ENCODE measurements at places on chromosomes 1 and 21.

DNA sequence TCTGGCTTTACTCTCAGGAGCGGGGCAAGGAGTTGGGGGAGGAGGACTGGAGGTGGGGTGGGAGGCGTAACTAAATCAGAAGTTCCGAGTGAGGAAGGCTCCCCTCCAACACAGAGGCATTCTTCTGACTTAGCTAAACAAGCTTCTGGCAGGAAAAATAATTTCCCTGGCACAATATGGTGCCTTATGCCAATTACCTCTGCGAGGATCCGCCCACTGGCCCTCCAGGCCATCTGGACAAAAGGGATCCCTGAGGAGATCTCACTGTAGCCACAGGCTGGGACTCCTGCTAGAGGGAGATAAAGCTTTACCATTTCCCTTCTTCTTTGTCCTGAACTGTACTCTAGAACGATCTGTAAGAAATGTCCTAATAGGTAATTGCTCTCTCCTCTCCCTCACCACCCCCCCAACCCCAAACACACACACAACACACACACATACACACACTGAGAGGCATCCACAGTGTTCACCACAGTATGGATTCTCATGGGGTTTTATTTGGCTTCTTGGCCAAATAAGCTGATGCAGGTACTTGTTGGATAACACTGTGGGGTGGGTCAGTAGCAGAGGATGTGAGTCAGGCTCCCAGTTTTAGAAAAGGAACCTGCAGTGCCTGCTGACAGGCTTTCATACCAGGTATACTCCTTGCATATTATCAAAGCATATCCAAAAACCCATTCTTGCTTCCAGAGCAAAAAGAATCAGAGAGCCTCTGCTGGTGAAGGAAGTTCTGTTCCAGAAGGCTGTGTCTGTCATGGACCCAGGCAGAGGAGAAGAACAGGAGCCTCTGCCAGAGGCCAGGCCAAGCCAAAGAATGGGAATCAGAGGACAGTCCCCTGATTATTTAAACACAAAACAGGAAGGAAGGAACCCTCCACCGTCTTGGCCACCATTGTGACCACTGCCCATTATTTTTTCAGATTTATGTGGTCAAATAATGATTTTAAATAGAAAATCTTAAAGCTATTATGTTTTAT lies 169.1 kb downstream of the C1orf21 start:
- DNase-seq: no peak

DNA sequence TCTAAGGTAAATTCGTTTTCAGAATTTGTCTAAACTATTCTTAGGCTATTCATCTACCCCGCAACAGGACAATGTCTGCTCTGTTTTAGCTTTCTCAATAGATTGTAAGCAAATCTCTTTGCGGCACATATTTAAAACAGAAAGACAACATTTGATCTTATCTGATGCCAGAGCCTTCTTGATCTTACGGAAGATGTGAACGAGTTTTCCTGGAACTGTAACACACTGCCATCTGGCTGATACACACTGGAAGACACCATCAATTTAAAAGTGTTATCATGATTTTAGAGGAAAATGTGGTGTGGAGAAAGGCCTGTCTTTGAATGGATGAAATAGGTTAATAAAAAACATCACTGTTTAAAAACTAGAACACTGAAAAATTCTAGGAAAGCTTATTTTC lies 36.1 kb downstream of the COA6 start:
- no peak for DNase-seq

GRCh38 chr1:186974774-186975181 lies 146.0 kb downstream of the PLA2G4A start:
- DNase-seq: no peak

DNA sequence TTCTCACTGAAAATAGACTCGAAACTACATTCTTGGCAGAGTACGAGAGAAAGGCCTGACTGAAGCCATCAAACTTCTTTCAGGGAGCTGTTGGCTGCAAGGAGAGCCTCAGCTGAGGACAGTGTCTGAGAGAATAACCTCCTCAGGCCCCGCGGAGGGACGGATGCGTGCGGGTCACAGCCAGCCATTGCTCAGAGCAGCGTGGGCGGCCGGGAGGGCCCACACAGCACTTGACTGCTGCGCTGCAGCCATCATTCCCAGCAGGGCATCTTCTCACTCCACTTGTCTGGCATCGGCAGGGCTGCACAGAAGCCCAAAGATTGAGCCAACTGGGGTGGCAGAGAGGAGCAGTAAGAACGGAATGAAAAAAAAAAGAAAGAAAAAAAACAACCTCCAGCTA lies 113.5 kb downstream of the XCL2 start:
- no peak for DNase-seq

GRCh38 chr1:29124366-29125236 lies 898 bp upstream of the TMEM200B start:
- peak; percentile 36 for DNase-seq

GRCh38 chr21:38496224-38496623 lies 2.1 kb downstream of the ERG start:
- no peak for DNase-seq

DNA sequence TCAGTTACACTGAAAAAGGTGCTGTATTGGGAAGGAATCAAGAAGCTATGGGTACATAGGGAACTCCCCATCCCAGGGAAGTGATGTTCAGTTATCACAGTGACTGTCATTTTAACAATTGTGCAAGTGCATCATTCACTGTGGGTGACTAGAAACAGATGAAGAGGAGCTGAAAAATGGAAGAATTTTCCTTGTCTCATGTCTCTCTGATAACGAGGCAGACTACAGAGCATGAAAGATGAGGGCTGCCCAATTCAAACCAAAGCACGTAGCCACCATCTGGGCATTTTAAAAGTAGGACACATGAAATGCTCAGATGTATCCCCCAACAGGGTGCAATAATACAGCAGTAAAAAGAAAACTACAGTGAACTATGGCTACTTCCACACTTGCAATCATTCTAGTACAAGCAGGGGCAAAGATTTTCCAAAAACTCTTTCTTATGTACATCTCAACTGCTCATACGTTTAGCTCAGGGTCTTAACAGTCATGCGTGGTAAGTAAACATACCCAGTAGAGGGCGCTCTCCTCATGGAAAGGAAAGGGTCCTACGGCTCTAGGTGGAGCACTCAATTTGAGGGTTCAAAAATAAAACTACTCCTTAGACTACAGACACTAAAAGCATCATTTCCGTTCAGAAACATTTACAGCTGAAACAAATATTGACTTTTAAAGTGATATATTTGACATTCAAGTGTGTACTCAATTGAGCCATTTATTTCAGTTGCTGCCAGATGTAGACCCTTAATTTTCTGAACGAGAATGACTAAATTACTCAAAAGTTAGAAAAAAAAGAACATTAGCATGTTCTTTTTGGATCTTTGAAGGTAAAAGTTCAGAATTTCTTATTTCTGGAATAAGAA lies 143.2 kb downstream of the KCTD3 start:
- DNase-seq: no peak

DNA sequence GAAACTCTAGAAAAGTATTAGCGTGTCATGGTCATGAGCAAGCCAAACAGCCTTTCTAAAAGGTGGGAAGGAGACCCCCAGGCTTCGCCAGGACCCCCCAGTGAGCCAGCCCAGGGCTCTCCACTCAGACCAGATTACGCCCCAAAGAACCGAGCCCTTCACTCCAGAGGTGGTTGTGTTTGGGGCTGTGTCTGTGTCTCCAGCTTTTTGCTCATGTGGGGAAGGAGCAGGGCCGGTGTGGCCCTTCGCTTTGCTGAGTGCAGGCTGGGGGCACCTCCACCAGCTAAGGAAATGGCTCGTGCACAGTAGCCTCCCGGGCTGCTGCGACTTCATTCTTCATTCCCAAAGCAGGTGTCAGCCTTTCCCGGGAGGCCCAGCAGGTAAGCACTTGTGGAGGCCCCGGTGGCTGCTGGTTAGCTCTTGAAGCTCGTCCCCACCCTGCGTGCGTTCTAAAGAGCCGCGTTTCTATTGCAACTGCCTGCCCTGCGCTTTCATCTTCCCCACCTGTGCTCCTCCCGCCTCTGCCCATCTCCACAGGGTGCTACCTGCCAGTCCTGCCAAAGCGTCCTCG lies 531 bp downstream of the TSPEAR start:
- DNase-seq: no peak

DNA sequence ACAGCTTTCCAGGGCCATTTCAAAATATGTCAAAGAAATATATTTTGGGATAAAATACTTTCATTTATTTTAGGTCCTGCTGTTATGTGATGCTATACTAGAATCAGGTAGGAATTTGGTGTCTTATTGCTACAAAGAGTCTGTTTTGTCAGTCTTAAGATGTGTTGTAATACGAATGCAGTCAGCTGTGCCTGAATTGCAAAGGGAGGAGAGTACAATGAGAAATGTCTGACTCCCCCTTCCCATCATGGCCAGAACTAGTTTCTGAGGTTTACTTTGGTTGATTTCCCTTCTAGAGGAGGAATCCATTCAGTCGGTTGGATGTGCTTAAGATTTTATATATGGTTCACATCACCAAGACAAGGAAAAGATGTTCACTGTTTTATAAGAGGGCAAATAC lies 75.7 kb upstream of the TNFSF18 start:
- DNase-seq: no peak

- no peak for DNase-seq
These were observed 12.3 kb downstream of the SLC19A1 start for GRCh38 chr21:45529785-45530422.

DNA sequence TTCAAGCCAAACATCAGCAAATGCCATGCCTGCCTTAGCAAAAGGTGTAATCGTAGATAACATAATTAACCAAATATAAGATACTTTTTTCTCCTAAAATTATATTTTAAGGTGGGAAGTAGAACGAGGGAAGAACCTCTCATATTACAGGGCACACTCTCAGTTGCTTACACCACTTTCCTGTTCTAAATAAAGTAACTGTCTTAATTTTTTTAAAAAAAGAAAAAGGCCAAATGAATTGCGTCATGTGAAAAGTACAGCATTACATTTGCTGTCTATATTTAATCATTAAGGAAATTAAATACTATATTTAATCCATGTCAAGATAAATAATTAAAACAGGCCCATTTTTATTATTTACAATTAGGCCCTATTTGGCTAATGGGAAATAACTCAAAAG lies 23.7 kb downstream of the JAK1 start:
- no peak for DNase-seq

DNA sequence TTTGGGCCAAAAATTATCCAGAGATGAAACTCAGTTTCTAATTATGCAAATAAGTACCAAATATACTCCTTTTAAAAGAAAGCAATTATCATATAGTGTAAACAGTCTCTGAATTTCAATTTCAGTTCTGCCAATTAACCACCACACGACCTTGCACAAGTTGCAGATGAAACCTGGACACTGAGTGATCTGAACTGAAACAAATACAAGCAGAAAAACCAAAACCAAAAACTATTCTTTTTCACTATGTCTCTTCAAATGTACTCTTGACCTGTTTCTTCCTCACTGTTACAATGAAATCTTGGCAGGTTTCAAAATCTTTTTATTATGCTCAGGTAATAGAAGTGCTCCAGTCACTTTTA lies 79.2 kb downstream of the TYW3 start:
- DNase-seq: no peak

- peak; percentile 49 for DNase-seq
These were observed 17.6 kb downstream of the ATP8B2 start for GRCh38 chr1:154342836-154343472.

GRCh38 chr1:183841950-183842794 lies 37.3 kb downstream of the RGL1 start:
- no peak for DNase-seq

GRCh38 chr1:36520056-36520455 lies 37.3 kb upstream of the CSF3R start:
- no peak for DNase-seq

DNA sequence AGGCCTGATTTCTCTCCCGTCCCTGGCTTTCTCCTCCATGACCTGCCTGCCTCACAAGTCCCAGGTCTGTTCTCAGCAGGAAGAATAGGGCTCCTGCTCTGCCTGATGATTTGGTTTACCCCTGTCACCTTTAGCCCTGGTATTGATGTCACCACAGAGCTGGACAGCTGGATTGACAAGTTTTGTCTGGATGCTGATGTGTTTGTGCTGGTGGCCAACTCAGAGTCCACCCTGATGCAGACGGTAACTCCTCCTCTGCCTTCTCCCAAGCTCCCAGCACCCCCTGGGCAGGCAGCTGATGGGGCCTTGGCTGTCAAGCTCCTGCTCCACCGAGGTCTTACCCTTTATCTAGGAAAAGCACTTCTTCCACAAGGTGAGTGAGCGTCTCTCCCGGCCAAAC lies 18.4 kb downstream of the MFN2 start:
- DNase-seq: no peak
